Breast epithelium (tissue), 4 donors: ENCODE measurements at places on chromosomes 7 and 10.

- H3K36me3 ChIP-seq, result no peaks in the 10 kb centered on the region
- no peak overlapping the region for H3K27ac ChIP-seq
- no peaks in the 10 kb centered on the region for H3K4me1 ChIP-seq
Observed at GRCh38 chr10:35668865-35669650, 27.0 kb upstream of the FZD8 start.

DNA sequence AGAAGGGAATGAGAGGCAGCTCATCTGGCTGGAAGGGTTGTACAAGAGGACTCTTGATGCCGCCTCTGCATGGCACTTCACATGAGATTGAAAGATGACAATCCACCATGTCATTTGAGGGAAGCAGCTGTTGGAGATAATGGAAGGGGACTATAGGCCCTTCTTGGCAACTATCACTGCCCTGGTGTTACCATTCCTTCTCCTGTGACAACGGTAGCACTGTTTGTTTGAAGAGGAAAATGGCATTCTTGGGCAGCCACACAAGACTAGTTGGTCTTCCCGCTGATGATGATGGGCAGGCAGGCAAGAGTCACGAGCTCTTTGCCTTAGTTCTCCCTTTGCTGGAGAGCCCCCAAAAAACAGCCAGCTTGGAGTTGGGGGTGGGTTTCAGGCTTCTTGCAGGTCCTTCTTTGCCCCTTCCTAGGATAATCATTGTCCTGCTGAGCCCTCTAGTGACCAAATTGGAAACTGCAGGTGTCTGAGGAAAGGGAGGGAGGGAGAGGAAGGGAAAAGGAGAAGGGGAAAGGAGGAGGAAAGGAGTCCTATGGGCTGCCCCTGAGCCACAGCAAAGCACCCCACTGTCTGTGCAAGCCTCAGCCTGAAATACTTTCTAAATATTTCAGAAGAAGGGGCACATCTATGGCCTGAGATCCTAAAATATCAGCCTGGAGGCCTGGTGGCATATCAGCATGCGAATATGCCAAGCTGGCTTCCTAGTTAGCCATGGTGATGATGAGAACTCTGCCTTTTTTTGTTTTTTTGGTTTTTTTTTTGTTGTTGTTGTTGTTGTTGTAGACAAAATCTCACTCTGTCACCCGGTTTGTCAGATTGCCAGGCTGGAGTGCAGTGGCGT lies 165.6 kb upstream of the KMT2E start:
- no peak overlapping the region for H3K27ac ChIP-seq
- no peaks in the 10 kb centered on the region for H3K36me3 ChIP-seq
- H3K4me1 ChIP-seq, result no peaks in the 10 kb centered on the region
- no peak for DNase-seq
- H3K4me3 ChIP-seq, result no peak overlapping the region
- no peaks in the 10 kb centered on the region for H3K27me3 ChIP-seq

DNA sequence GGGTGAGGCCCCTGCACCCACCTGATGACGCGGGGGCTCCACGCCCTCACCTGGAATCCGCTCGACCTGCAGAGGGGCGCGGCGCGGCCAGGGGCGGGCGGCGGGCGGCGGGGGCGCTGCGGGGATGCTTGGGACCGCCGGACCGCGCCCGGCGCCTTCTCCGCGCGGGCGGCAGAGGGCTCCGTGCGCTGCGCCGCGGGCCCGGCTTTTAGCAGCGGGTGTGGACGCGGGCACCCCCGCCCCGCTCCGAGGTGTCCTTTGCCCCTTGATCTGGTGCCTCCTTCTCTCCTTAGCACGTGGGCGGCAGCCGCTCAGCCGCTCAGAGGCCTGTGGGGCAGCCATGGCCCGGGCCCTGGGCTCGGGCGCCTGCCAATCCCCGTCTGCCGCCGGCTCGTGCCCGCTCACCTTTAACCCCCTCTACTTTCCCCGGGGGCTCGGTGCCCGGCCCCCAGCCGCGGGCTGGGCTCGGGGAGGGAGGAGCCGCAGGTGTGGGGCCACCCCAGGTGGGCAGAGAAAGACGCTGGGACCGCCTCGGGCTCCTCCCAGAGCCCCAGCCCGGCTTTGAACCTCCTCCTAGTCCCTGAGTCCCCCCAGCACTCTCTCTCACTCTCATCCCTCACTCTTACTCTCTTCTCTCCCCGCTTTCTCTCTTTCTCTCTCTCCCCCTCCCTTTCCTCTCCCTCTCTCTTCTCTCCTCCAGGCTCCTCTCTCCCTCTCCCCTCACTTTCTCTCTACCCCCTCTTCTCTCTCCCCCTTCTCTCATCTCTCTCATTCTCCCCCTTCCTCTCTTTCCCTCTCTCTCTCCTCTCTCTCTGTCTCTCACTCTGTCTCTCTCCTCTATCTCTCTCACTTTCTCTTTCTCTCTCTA lies 19.7 kb upstream of the VPS37D start:
- H3K27ac ChIP-seq, result no peak overlapping the region
- peaks cover 22% of the 10 kb centered on the region for H3K27me3 ChIP-seq
- DNase-seq, result no peak
- no peaks in the 10 kb centered on the region for H3K4me1 ChIP-seq
- no peaks in the 10 kb centered on the region for H3K36me3 ChIP-seq
- H3K4me3 ChIP-seq, result peak overlapping the region; percentile 21

GRCh38 chr10:126781450-126782216 lies 111.1 kb upstream of the C10orf90 start:
- no peaks in the 10 kb centered on the region for H3K27me3 ChIP-seq
- no peaks in the 10 kb centered on the region for H3K4me1 ChIP-seq
- H3K36me3 ChIP-seq, result no peaks in the 10 kb centered on the region
- no peak overlapping the region for H3K27ac ChIP-seq
- no peak for DNase-seq

GRCh38 chr7:42161719-42162118 lies 75.3 kb downstream of the GLI3 start:
- H3K4me3 ChIP-seq, result no peak overlapping the region
- no peaks in the 10 kb centered on the region for H3K36me3 ChIP-seq
- peak overlapping the region; percentile 16 for H3K27ac ChIP-seq
- peaks cover 2% of the 10 kb centered on the region for H3K4me1 ChIP-seq
- H3K27me3 ChIP-seq, result no peaks in the 10 kb centered on the region

- no peak overlapping the region for H3K4me3 ChIP-seq
- H3K36me3 ChIP-seq, result no peaks in the 10 kb centered on the region
- H3K27ac ChIP-seq, result no peak overlapping the region
Observed at GRCh38 chr10:108894402-108895301, 1028.7 kb downstream of the XPNPEP1 start.

- H3K27ac ChIP-seq, result peak overlapping the region; percentile 66
- no peaks in the 10 kb centered on the region for H3K27me3 ChIP-seq
- H3K4me1 ChIP-seq, result no peaks in the 10 kb centered on the region
- no peak for DNase-seq
- H3K4me3 ChIP-seq, result no peak overlapping the region
- no peaks in the 10 kb centered on the region for H3K36me3 ChIP-seq
Observed at GRCh38 chr7:99099499-99100077, 44.3 kb downstream of the SMURF1 start.
